Tongue (tissue), 3 donors: ENCODE measurements at places on chromosomes 16 and 17.

GRCh38 chr16:17389384-17389783 lies 81.4 kb downstream of the XYLT1 start:
- no peak for DNase-seq

DNA sequence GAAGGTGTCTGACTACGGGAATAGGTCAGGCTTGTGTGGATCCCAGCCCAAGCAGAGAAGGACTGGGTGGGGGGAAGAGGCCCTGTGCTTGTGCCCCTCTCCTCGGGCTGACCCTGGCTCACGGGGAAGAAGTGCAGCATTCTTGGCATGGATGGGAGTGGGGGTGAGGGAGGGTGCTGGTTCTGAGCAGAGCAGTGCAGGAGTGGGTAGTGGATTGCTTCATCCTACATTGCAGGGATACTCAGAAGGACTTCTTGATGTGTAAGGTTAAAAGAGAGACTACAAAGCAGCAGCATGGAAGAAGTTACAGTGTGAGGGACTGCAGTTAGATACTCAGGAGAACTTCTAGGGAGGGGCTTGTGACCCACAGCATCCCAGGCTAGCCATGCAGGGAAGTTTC lies 2.1 kb downstream of the ARHGAP23 start:
- no peak for DNase-seq

DNA sequence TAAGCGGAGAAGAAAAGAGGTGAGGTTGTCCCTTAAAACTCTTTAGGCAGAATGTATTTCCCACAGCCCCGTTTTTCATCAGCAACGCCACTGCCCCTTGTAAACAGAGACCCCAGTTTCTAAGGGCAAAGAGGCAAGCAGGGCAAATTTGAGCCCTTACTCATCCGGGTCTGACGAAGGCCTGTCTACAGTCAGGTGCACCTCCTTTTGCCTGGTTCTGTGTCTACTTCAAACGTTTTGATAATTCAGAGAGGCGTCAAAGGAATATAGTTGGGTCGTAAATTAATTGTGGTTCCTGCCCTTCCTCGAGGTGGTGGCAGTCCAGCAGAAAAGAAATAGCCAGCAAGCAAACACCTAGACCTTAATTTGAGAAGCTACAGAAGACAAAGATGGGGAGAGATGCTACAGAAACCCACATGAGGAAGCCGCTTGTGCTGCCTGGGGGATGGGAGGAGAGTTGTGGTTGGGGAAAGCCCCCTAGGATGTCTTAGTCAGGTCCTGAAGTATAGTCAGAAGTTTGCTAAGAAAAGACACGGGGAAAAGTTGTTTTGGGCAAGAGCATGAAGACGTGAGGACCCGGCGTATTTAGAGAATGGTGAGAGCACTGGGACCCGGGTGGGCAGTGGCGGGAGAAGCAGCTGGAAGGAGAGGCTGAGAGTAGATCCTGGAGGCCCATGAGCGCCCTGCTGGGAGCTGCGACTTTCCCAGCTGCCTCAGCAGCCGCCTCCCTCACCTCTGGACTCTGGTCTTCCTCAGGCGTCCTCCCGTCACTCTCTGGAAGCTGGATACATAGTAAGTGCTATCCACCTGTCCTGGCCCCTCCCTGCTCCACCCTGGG lies 2.4 kb downstream of the FBRS start:
- no peak for DNase-seq

- DNase-seq = no peak
Measured at GRCh38 chr17:75738218-75738802, 17.1 kb downstream of the ITGB4 start.

- peak; percentile 73 for DNase-seq
Measured at GRCh38 chr16:9836118-9836736, 346.0 kb downstream of the GRIN2A start.

GRCh38 chr16:30838876-30839471 lies 52.0 kb upstream of the ZNF629 start:
- DNase-seq = no peak

- no peak for DNase-seq
Measured at GRCh38 chr16:83515395-83515794, 292.4 kb upstream of the HSBP1 start.

- DNase-seq = no peak
Measured at GRCh38 chr17:1638624-1639300, 6.8 kb downstream of the SCARF1 start.

GRCh38 chr17:66647391-66647983 lies 187.4 kb upstream of the CACNG5 start:
- DNase-seq = no peak

DNA sequence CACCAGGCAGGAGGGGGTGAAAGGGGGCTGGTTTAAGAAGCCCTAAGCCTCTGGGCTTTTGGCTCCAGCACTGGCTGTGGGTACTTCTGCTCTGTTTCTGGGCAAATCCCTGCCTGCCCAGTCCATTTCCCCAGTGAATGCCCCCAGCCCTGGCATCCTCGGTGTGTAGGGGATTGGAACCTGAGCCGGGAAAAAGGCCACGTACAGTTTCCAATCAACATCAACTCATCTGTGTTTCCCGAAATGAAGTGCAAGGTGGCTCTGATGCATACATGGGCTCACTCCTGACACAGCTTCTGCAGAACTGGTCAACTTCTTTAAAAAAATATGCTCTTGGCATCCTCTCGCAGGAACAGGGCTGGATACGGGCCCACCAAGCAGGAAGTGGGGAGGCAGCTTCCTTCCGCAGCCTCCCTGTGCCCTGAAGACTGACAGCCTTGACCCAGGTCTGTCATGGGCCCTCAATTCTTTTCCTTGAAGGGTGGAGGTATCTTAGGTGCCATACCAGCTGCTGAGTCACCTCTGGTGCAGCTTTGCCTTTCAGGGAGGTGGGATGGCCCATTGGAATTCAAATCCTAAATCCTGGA lies 73.3 kb downstream of the N4BP1 start:
- no peak for DNase-seq

DNA sequence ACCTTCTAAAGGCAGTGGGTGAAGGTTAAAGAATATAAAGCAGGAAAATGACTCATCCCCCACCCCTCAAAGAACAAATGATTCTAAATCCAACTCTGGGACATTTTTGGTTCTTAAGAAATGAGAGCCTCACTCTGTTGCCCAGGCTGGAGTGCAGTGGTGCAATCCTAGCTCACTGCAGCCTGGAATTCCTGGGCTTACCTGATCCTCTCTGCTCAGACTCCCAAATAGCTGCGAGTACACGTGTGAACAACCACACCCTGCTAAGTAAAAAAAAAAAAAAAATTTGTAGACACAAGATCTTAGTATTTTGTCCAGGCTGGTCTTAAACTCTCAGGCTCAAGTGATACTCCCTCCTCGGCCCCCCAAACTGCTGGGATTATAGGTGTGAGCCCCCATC lies 298.8 kb upstream of the MAF start:
- DNase-seq = no peak

GRCh38 chr16:72226136-72226535 lies 54.2 kb upstream of the PMFBP1 start:
- no peak for DNase-seq

DNA sequence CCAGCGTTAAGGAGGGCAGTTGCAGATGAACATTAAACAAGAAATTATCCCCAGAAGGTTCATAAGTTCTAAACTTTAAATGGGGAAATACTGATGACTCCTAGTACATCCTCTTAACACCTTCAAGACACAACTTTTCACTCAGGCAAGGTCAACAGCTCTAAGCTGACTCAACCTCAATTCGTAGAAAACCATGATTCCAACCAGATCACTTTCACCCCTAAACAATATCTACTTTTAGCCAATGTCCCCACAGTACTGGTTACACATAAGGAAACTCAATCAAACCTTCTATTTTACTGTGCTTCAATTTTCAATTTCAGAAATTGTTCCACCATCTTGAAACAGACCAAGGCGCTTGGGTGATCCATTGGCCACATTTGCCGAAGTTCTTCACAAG lies 2.3 kb downstream of the CDYL2 start:
- DNase-seq = no peak

- DNase-seq = peak; percentile 25
Measured at GRCh38 chr17:35345926-35346771, 27.3 kb downstream of the SLFN11 start.

DNA sequence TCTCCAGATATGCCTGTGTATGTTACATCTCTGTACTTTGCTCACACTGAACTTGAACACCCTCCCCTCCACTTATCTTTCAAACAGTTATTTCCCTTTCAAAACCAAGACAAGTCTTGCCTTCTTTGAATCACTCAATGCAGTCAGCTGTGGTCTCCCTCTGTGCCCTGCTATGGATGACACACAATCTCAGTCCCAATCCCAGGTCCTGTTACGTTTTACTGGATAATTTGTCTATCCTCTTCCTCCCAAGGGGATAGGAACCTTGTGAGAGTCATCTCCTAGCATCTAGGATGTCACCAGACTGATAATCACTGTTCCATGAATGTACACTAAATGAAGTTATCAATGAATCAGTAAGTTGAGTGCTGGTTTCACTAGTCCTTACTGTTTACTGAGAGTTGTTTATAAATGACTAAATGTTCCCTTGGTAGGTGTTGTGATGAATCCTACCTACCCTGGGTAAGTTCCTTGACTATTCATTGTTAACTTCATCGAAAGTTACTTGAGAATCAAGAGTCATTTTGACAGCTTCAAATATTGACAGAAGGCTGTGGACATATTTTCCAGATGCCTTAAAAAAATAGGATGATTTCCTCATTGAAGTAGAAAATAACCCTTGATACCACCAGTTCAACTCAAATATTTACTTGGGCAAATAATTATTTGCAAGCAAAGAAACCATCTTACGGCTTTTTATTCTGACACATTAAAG lies 244.9 kb downstream of the PRKCA start:
- DNase-seq = no peak

GRCh38 chr17:81870131-81870980 lies 781 bp downstream of the ARHGDIA start:
- DNase-seq = peak; percentile 48

DNA sequence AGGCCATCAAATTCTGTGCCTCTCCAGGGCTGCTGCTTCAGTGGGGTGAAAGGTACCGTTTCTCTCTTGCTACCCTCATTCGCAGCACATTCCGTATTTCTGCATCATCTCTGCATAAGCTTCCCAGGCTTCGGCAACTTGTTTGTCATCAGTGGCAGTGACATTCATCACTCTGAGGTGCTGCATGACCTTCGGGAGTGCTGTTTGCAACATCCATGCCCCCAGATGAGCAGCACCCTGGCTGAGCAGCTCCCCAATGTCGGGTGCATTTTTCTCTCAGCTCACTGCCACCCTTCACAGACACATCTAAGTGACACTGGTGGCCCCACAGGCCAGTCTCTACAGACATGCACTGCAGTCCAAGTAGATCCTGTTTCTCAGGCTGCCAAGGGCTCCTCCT lies 3.8 kb downstream of the CREBBP start:
- DNase-seq = no peak

DNA sequence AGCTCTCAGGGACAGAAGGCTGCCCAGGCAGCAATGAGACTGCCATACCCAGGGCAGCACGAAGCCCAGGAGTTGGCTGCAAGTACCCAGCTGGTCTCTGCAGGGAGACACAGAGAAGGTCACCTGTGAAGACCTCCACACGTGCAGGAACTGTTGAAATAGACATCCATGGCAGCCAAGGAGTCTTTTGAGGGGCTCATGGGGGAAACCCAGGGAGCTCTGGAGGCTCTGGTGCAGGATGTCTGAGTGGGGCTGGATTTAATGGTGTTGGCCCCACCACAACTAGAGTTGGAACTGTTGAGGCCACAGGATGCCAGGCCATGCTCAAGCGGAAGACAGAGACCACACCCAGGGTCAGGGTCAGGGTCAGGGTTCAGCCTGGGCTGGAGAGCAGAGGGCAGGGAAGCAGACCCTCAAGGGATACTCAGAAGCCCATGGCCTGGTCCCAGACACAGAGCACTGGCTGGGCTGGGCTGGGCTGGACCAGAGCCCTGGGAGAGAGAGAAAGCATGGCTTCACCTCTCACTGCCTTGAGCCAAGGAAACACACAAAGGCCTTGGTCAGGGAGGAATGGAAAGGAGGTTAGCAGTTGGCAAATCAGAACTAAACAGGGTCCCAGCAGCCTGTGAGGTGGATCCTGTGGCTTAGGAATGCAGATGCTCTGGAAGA lies 21.4 kb downstream of the PITPNM3 start:
- no peak for DNase-seq

GRCh38 chr16:26240807-26241206 lies 549.0 kb downstream of the HS3ST4 start:
- DNase-seq = no peak

DNA sequence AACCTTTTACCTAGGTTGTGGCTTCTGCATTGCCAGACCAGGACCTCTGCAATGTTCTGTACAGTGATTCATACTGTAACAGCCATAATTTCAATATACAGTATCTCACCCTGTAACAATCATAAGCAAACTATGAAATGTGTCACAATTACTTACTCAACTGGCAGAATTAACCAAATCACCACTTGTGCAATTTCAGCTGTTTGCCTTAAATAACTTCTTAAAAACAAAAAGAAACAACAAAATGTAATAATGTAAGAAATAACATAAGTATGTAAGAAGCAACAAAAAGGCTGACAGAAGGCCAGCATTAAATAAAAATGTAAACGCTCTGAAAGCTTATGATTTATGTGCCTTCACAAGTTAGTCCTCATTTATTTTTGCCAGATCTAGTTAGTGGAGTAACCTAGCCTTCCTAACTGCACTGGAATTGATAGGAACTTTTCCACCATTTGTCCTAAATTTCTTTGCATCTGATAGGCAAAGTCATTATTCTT lies 96.9 kb downstream of the SKAP1 start:
- DNase-seq = no peak

DNA sequence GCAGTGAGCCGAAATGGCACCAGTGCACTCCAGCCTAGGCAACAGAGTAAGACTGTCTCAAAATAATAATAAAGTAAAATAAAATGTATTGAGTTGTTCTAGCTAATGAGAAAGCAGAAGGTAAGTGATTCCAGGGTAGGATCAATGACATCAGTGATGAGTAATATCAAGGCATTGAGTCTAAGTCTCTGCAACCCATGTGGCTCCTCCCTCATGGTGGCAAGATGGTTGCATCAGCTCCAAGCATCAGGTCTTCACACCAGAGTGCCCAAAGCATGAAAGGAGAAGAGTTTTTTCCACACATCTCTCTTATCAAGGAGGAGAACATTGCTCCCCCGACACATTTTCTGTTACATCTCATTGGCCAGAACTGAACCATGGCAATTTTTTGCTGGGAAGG lies 34.8 kb upstream of the GAS7 start:
- DNase-seq = no peak

DNA sequence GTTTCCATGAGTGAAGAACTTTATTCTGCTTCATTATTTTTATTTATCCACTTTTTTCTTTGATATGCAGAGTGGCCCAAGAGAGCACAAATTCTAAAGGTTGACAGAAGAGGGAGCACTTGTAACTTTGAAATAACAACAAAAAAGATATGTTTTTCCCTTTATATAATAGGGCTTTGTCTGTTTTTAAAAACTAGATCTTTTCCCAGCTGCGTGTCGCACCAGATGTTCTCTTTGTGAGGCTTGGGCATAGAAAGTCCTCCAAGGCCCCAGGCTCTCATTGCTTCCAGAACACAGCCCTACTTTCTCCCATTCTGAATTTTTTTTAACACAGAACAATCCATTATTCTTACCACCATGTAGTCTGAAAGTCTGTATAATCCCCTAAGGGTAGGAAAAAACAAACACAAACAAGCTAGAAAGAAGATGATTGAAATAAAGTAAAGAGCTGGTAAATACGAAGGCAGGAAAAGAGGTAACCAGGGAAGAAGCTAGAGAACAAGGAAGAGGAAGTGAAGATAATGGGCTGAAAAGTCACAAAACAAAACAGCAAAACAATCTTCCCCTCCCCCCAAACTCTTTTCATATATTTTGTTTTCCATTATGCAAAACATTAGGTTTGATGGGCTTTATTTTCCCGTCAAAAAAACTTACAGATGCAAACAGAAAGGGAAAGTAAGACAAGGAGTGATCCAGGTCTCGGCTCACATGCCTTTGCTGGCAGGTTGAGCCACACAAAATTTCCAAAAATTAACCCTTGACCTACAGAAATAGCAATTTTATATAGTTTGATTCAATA lies 160.4 kb downstream of the ABCA8 start:
- DNase-seq = peak; percentile 91
